ENCODE measurements at places on chromosomes 2 and 18.

- no peak for DNase-seq
Observed at GRCh38 chr18:48994926-48995835, 44.4 kb upstream of the SMAD7 start.

DNA sequence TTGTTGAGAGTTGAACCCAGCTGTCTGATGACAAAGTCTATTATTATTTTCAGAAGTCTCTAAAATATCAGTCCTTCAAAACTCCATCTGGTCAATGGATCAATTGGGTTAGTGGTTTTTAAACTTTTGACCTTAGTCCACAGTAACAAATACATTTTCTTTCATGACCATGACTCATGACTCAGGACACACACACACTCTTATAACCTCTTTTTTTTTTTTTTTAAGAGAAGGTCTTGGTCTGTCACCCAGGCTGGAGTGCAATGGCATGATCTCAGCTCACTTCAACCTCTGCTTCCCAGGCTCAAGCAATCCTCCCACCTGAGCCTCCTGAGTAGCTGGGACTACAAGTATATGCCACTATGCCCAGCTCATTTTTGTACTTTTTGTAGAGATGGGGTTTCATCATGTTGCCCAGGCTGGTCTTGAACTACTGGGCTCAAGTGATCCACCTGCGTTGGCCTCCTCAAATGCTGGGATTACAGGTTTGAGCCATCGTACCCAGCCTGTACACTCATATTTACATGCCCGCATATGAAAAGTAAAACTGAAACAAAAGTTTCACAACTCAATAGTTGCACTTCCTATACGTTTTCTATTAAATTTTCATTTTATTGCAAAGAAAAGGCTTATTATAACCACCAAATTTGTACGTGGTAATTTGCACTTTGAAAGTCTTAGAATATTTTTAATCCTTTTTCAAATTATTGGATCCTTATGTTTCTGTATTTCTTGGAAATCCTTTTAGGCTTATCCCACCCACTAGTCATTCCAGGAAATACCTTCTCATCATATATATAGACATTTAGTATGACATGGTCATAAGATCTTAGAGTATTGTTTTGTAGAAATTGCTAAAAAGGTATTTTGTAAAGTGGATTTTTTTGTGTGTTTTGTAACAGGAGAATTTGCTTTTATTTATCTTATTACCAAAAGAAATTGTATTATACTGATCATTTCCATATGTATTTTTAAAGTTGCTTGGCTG is 199.0 kb downstream of the LPIN1 start:
- DNase-seq: no peak

- DNase-seq: peak; percentile 36
Observed at GRCh38 chr2:227545990-227546389, 52.7 kb upstream of the SCYGR2 start.

DNA sequence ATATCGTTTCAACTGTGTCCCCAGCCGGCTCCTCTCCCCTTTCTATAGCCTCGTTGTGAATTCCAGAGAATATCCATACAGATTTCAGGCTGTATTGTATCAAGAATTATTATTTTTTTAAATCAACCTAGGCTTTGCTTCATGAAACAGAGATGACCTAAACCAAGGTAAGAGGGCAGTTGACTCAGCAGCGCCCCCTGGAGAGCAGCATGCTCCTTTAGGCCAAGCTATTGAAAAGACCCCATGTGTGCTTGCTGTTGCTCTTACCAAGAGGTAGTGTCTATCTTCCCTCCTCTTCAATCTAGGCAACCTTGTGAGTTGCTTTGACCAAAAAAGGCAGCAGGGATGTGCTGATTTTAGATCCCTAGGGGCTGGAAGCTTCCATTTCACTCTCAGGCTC is 426.7 kb upstream of the SMIM21 start:
- DNase-seq: no peak

DNA sequence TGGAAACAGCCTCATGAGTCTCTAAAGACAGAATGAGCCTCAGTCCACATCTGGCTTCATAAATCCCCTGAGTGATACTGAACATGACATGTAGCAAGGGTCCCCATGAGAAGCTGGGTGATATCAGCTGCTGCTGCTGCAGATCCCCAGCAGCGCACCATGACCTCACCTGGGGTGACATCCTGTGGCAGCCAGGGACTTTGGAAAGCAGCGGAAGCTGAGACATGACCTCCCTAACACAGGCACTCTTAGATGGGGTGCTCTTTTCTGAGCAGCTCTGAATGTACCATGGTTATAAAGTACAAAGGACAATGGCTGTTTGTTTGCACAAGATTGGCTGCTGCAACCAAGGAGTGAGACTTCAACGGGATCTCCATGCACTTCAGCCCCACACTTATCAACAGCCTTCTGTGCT is 74.7 kb upstream of the TMEM200C start:
- no peak for DNase-seq

- DNase-seq: no peak
Observed at GRCh38 chr2:134375935-134376334, 122.1 kb downstream of the MGAT5 start.

GRCh38 chr18:52723550-52723970 is 383.6 kb downstream of the DCC start:
- DNase-seq: no peak

- DNase-seq: no peak
Observed at GRCh38 chr2:237723602-237724001, 75.0 kb upstream of the RBM44 start.

DNA sequence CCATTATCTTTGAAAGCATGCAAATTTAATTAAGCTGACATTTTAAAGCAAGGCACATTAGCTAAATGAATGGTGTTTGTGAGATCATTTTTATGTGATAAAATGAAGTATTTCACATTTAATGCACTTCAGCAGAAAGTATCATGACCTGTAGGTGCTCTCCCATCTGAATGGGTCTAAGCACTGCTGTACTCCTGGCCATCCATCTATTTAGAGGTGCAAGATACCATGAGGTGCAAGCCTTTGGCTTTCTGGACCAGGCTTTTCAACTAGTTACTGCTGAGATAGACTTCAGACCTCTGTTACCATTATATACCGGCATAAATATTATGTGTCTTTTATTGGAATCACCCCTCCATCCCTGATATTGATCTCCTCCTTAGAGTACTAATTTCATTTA is 15.6 kb upstream of the LIPG start:
- DNase-seq: no peak

All from right cardiac atrium (tissue), 5 donors.